Activated naive CD4-positive, alpha-beta T cell (primary cell): ENCODE measurements at places on chromosomes 2 and 18.

GRCh38 chr2:74576863-74577229, 22.3 kb downstream of the DOK1 start:
- no peak for DNase-seq

DNA sequence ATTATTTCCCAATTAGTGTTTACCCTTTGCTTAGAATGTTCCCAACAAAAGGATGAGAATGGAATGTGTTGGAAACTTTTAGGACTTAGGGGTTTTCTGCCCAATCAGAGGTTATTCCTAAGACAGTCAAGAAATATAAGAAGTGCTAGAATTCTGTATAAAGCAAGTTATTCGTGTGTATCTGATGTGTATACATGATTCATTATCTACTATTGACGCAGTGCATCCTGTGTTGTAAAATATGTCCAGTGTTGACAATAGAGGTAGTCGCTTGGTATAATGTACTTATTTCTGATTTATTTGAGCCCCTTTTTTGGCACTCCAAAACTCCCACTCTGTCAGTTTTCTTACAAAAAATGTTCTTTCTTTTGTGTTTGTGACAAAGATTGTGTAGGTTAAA, 881 bp downstream of the PIKFYVE start:
- no peak for DNase-seq

DNA sequence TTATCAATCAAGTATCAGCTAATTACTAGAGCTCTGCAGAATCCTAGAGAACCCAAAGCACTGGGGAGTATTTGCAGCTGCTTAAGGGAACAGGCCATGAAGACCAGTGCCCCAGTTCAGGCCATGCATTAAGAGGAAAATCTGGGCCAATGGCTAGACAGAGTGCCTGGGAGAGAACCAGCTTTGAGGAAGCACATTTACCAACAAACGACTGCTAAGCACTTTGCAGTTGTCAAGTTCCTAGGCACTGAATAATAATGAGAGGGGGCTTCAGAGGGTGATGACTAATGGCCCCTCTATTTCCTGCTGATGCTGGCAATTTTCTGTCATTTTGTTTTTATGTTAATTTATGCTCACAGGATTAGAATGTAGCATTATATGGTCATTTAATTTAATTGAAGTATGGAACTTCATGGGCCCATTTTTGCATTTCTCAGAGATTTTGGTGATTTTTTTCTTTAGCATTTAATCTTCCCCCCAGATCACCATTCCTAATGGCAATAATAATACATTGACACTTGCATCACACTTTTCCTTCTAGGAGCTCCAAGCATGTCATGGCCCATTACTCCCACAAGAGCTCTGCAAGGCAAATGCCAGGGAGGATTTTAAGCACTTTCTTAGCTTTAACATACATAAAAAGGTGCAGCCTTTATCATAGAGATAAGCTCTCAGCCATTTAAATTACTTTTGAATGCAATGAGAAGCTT, 147.7 kb upstream of the SPATS2L start:
- no peak for DNase-seq

DNA sequence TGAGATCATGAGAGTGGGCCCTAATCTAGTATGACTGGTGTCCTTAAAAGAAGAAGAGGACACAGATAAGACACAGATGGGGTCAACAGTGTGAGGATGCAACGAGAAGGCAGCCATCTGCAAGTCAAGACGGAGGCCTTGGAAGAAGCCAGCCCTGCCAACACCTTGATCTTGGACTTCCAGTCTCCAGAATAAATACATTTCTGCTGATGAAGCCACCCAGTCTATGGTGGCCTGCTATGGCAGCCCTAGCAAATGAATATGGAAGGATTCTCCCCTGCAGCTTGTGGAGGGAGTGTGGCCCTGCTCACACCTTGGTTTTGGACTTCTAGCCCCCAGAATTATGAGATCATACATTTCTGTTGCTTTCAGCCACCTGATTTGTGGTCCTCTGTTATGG, 12.3 kb downstream of the CTIF start:
- DNase-seq, result no peak

DNA sequence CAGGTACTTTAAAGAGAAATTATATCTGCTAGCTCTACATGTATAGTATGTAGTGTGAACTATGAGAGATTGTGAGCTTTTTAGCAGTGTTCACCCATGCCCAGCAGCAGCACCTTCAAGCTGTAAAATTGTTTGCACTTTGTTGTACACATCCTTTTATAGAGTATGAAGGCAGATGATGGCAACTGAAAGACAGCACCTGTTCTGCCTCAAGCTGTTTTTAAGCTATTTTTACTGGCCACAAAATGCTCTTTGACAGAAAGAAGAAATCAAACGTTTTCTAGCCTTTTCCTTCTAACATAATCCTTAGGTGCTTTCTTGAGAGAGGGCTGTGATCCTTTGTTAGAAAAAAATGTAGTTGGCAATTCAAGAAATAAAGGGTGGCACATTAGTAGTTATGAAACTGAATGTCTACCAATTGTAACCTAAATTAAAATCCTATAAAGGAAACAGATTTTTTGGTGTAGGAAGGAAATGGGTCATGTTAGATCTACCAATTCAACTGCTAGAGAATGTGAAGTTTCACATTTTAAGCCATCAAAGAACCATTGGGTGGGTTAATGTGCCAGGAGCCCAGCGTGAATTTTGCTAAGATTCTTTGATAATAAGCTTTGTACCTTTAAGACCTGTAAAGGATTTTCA, 59.5 kb downstream of the R3HDM1 start:
- DNase-seq, result no peak

- no peak for DNase-seq
Observed at GRCh38 chr2:22882643-22883042, 502.3 kb upstream of the KLHL29 start.

GRCh38 chr18:76765649-76766048, 56.7 kb upstream of the ZNF236 start:
- no peak for DNase-seq

DNA sequence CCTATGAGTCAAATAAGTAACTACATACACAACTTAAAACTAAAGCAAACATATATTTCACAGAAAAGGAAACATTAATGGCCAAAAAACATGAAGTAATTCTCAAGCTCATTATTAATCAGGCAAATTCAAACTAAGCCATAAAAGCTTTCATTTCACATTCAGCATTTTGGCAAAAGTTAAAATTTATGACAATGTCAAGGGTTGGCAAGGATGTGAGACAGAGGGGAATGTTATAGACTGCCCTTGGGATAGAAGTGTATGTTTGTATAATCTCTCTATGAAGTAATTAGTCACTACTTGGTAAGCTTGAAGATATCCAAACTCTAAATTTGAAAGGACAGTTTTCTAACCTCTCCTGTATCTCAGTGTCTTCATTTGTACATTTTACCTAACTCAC, 539.4 kb downstream of the RIT2 start:
- DNase-seq, result no peak

DNA sequence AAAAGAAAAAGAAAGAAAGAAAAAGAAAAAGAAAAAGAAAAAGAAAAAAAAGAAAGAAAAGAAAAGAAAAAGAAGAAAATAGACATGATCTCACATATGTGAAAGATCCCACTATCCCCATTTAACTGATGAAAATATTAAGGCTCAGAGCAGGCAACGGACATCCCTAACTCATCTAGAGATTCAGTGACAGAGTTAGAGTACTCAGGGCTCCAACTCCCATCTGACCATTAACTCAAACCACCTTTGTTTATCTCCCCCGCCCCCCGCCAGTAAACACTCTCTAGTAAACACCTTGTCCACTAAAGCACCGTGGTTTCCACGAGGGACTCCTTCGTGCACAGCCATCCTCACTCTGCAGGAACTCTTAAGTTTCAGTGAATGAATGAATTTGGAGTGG, 142.9 kb downstream of the TGIF1 start:
- no peak for DNase-seq

- no peak for DNase-seq
Observed at GRCh38 chr2:162037028-162037795, 36.8 kb downstream of the DPP4 start.

GRCh38 chr2:58378152-58378551, 137.0 kb upstream of the FANCL start:
- no peak for DNase-seq

GRCh38 chr2:44649381-44649780, 287.6 kb downstream of the CAMKMT start:
- no peak for DNase-seq

DNA sequence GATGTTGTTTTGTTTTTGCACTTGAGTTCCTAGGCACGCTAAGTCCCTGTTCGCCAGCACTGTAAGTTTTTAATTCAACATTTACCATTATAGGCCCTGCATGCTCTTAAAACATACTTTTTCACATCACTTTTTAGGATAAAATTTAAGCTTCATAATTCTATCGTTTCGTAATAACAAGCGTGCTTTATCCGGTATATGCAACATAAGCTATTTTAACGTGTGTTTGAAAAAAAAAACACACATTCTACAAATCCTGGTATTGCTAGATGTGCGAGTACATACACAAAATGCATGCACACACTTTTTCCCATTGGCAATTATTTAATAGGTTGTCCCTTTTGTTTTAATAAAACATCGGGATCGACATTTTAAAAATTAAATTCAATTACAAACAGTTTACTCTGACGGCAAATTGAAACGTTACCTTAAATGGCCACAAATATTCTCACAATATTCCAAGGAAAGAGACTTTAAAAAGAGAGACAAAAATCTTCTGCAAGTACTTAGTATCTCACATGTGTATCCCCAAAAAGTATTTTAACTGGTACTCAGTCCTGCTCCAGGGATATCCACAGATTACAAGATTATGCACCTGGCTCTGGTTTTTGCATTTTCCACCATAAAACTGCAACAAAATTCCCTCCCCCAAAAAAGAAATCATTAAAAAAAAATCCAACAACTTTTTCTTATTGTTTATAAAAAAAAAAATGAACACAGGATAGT, 1.0 kb upstream of the TCF4 start:
- DNase-seq, result no peak

DNA sequence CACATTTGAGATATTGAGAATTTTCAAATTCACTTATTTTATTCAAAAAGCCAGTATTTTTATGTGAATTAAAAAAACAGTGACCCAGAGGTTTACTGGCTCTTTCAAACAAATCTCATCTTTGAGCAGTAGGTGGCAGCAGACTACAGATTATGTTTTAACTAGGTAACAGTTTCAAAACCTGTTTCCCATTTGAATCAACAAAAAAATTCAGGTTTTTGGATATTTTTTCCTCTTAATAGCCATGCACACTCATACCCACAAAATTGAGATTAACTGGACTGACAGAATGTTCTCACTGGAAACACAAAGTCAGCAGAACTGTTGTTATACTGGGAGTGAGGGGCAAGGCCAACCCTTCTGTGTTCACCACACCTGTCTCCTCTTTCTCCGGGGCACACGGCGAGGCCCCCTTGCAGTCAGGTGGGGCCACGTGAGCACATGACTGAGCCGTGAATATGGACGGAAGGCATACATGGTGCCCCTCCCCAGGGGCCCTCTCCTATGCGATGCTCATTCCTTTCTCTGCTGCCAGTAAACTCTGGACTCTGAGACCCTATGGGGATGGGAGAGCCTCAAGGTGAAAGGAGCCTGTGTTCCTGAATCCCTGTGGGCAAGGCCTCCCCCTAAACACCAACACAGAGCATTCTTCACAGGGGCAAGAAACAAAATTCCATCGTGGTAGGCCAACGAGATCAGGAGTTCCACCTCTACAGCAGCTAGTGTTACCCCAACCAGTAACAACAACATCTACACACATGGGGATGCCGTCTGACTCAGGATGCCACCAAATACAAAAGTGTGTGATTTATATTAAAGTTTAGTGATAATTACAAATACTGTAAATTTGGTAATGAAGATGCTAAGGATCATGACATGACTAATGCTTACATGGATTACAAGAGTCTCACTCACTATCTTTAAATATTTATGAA, 80.4 kb downstream of the LPIN2 start:
- DNase-seq, result no peak

- no peak for DNase-seq
Observed at GRCh38 chr18:14925281-14925709, 177.3 kb downstream of the ANKRD30B start.

- no peak for DNase-seq
Observed at GRCh38 chr2:65018141-65018582, 29.0 kb downstream of the SLC1A4 start.

DNA sequence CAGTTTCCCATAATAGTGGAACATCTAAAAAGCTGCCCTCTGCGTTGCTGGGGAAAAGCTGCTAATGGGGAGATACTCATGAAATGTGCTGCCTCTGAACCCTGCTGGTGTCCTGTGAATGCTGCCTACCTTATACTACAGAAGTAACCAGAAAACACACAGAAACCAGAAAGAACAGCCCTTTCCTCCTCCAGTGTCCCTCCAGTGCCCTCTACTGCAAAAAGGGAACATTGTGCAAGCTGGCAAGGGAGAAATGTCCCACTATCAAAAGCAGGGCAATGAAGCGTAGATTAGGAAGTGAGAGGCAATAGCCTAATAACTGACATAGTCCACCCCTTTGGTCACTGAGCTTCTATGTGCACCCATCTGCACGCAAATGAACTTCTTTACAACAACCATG, 162.7 kb upstream of the ETAA1 start:
- DNase-seq, result no peak
